Naive B cell (primary cell): ENCODE measurements at places on chromosomes 5 and 9.

GRCh38 chr9:126519660-126520420 is 93.9 kb upstream of the LMX1B start:
- DNase-seq, result no peak

- no peak for DNase-seq
Observed at GRCh38 chr5:6340100-6340499, 38.2 kb downstream of the MED10 start.

- no peak for DNase-seq
Observed at GRCh38 chr9:83266666-83267496, 203.9 kb upstream of the RASEF start.

DNA sequence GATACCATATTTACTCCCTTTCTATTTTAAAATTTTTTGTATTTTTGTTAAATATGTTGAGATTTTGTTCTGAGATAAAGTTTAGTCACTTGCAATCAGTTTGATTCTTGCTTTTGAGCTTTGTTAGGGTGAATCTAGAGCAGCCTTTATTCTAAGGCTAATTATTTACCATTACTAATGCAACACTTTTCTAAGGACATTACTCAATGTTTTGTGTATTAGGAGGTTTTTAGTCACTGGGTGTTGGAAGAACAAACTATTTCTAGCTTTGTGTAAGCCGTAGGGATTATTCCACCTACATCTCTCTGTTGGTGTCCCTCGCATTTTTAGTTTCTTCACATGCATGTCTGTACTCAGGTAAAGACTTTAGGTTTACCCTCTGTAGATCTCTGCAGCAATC is 379.5 kb upstream of the CD180 start:
- no peak for DNase-seq

- no peak for DNase-seq
Observed at GRCh38 chr5:92104126-92104525, 721.0 kb upstream of the ARRDC3 start.

DNA sequence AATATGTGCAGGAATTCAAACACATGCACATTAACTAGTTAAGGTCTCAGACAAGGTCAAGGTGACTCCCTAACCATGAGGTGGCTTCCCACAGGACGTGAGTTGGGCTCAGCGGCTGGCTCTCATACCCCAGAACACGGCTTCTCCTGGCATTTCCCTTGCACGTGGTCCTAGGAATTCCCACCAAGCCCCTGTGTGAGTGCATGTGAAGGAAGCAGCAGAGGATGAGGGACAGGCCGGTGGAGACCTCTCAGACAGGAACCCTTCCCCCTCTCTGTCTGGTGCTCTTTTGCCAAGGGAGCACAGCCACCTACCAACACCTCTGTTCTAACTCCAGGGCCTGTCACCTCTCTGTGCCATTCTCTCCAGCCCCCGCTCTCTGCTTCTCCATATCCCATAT is 271.0 kb downstream of the FSTL4 start:
- DNase-seq, result no peak

- DNase-seq, result no peak
Observed at GRCh38 chr5:13427827-13428557, 516.5 kb downstream of the DNAH5 start.

DNA sequence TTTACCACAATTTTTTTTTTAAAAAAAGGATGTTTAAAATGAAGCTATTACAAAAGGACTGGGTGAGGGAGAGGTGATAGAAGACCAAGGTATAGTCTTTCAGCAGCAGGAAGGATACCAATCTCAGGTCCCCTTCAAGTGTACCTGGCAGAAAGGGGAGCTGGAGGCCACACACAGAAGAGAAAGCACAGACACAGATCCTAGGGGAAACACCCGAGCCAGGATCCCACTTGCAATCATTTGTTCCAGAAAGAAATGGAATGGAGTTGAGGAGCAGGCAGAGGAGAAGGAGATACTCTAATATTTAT is 5.6 kb downstream of the GNPDA1 start:
- DNase-seq, result no peak

- no peak for DNase-seq
Observed at GRCh38 chr9:104784098-104784497, 20.2 kb downstream of the NIPSNAP3B start.

DNA sequence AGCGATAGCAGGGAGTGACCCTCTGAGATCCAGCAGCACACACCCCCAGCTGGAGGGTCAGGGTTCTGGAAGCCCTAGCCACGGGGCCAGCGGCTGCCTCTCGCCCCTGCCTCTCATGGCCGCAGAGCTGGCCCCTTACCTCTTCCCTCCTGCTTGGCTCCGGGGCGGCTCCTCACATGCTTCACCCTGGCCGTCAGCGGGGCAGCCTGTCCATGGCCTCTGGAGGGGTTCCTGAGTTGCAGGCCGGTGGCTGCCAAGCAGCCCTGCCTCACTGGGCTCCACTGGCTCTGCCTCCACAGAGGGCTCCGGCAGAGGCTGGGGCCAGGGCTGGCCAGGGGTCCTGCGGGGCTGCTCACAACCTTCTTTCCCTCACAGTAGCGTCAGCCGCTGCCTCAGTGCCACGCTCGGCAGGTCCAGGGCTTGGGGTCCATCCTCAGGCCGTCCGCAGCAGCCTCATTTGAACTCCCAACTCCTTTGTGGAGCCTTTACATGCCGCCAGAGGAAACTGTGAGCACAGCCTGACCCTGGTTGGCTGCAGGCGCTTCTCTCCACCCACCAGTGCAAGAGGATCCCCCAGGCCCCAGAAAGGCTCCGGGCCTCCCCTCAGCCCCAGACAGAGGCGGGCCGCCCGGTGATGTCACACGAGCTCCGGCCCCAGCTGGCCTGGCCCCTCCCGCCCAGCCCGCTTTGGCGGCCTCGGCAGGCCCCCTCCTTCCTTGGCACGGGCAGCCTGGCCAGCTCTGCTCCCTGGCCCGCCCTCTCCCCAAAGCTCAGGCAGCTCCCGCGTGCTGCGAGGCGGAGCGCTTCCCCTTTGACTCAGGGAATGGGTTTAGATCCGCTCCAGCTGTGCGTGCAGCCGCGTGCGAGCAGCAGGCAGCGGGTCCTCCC is at the start of gene ANGPTL2:
Gene ANGPTL2 (minus strand): TSS at position 460 of the 888 bp plus-strand sequence. CDS start 13,904 bp downstream, outside the sequence.
- peak; percentile 9 for DNase-seq

GRCh38 chr9:3662671-3663070 is 136.9 kb upstream of the RFX3 start:
- DNase-seq, result no peak

GRCh38 chr5:88486431-88486830 is 217.8 kb upstream of the TMEM161B start:
- DNase-seq, result no peak

GRCh38 chr9:128556926-128557634 is 4.7 kb downstream of the SPTAN1 start:
- DNase-seq, result no peak

GRCh38 chr9:70880535-70880934 is 240.9 kb downstream of the TRPM3 start:
- DNase-seq, result no peak

DNA sequence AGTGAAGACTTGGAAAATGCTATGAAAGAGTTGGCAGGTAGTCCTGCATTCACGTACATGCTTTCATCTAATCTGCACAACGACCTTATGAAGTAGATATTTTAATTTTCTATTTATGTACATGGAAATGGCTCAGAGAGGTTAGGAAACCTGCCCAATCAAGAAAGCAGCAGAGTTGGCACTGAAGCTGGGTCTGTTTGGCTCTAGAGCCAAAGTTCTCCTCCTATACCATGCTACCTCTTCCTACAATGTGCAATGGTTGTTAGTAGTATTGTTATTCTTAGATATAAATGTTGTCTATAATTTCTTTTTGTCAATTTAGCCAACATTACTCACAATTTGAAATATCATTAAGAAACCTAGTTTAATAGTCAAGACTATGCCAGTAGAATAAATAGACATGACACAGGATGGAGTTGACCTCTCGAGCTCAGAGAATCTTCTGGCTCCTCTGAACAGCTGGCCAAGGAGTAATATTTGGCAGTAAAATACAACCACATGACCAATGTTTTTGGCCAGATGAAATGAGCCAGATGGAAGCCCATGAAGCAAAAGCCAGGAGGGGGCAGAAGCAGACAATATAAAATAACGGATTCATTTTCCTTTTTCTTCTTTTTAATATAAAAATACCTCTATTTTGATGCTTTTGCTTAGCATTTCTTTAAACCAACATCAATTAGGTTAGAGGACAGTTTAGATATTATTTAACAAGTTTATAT is 542.3 kb downstream of the PDE4D start:
- DNase-seq, result no peak

GRCh38 chr9:136943291-136944211 is 987 bp downstream of the FBXW5 start:
- peak; percentile 18 for DNase-seq

DNA sequence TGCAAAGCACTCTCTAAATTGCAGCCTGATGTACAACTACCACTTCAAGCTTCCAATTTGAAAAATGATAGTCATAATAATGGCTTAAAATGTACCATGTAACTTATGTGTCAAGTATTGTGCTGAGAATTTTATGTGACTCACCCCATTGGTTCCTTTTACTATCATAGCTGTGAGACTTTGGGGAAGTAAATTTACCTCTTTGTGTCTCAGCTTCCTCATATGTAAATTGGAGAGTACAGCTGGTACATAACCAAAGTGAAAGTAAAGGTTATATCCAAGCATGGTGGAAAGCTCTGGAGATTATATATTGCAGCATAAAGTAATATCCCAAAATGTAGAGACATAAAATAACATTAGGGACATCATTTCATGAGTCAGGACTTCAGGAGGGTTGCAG is 2200.4 kb upstream of the C9orf72 start:
- no peak for DNase-seq

DNA sequence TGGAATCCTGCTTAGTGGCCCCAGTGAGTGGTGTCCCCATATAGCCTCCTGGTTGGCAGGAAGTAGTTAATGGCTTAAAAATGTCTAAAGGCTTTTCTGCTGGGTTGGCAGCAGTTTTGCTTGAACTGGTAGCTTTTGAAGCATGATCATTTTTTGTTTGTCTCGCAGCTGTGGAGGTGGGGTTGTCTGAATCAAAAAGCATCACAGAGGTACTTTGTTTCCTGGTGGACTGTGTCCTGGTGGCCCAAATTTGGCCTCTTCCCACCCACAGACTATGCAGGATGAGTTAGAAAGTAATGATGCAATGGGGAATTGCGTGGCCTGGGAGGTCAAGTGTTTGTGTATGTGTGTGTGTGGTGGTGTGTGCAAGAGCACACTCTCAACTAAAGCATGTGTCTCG is 322.7 kb downstream of the ARHGEF28 start:
- no peak for DNase-seq

GRCh38 chr5:125232779-125233230 is 486.4 kb upstream of the ZNF608 start:
- DNase-seq, result no peak

DNA sequence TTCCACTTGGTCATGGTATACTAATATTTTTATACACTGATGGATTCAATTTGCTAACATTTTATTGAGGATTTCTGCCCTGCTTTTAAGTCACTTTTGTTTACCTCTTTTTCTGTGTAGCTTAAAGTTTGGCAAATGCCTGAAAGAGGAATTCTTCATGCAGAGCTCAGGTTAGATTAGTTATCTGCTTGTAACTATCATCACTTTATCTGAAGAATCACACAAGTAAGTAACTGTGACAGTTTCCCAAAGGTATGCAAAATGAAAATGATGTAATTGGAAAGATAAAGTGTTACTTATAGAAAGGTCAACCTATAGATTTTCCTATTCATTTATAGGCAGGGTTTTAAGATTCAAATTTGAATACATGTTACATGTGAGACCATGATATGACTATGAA is 188.8 kb upstream of the ACTBL2 start:
- no peak for DNase-seq

DNA sequence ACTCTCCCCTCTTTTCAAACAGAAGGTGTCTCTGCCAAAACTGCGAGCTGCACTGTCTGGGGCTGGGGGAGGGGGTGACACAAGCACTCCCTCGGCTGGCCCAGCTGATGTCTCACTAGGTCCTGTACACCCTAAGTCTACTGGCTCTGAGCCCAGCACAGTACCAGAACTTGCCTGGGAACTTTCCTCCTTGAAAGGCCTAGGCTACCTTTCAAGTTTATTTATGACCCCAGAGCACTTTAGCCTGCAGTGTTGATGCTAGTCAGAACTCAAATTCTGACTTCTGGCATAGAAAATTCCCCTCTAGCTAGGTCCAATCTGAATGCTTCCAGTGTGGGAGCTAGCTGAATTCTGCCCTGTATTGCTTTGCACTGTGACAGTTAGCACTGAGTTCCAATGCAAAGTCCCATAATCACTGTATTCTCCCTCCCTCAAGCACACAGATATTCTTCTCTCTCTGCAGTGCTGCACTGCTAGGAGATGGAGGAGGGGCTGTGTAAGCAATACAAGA is 10.5 kb downstream of the LURAP1L start:
- no peak for DNase-seq

GRCh38 chr5:103232393-103232999 is 26.1 kb upstream of the MACIR start:
- no peak for DNase-seq

DNA sequence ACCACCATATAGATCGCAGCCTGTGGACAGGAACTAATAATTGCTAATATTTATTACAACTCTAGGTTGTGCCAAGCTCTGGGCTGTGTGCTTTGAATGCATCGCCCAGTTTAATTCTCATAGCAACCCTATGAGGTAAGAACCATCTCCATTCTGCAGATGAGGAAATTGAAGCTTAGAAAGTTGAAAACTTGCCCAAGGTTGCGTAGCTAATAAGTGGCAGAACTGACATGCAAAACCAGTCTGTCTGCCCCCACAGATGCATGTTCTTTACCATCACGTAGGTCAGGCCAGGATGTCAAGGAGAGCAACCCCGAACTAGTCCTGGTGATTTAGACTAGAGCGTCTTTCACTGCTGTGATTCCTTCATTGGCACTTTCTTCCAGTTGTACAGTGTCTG is 15.6 kb downstream of the WWC1 start:
- no peak for DNase-seq

DNA sequence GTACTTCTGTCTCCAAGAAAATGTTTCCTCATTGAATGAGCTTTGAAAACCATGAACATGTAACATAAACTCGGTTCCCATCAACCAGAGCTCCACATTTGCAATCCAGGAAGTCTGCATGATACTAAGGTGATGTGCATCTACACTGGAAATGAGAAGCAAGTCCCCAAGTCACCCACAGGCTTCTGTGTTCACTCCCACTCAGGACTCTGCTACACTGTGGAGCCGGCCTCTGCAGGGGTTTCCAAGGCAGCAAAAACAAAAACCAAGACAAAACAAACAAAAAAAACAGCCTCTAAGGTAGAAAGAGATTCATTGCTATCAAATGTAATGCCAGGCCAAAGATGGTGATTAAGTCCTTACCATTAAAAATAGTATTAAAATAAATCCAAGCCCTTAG is 593.7 kb downstream of the IRX1 start:
- no peak for DNase-seq

- DNase-seq, result no peak
Observed at GRCh38 chr9:16832101-16832500, 38.4 kb downstream of the BNC2 start.

DNA sequence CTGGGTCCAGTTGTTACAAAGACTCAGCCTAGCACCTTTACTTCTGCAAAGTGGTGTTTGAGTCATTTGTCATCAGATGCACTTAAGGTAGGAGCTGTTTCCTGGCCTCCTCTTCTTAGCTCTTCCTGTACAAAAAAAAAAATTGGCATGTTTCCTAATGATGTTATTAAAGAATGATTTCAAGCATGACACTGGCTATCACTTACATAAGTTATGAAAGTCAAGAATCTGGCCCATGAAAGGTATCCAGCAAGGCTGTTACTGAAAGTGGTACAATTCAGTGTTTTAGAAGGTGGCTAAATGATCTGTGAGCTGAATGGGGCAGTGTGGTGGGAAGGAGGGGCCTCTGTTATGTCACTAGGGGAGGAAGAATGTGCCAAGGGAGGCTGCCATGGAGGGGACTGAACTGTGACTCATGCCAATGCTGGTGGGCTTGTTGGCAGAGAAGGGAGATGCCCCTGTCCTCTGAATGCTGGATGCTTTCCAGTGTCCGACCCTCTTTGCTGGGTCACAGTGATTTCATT is 175.1 kb upstream of the MAP1B start:
- DNase-seq, result no peak

- no peak for DNase-seq
Observed at GRCh38 chr5:151661968-151662732, 24.6 kb downstream of the SPARC start.
